Aorta (tissue), 5 donors: ENCODE measurements at places on chromosomes 13 and 19. TPM values are rescaled to one million over a fixed set of nuclear protein-coding genes. Genes with fewer than 3 reads are reported as not detected.

GRCh38 chr13:73989244-73989843, 144.9 kb downstream of the KLF12 start:
- H3K4me1 ChIP-seq: peaks cover 2% of the 10 kb centered on the region
- no peaks in the 10 kb centered on the region for H3K27me3 ChIP-seq
- DNase-seq: no peak
- H3K36me3 ChIP-seq: no peaks in the 10 kb centered on the region
- H3K27ac ChIP-seq: no peak overlapping the region

The GRIN3B gene
- 0.10 TPM for total RNA-seq

DNA sequence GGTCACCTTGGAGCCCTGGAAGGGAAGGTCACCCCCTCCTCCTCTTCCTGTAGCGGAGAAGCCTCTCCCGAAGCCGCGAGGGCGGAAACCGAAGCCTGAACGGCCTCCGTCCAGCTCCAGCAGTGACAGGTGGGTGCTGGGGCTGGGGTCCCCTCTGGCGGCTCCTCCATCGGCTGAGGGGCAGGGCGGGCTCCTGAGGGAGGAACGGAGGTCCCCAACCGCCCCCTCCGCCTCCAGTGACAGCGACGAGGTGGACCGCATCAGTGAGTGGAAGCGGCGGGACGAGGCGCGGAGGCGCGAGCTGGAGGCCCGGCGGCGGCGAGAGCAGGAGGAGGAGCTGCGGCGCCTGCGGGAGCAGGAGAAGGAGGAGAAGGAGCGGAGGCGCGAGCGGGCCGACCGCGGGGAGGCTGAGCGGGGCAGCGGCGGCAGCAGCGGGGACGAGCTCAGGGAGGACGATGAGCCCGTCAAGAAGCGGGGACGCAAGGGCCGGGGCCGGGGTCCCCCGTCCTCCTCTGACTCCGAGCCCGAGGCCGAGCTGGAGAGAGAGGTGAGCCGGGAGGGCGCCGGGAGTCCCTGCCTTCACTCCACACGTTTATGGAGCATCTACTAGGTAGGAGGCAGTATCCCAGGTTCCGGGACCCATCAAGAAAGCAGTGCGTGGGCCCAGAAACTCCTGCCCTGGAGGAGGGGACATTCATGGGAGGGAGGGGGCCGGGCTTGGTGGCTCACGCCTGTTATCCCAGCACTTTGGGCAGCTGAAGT, 22.0 kb downstream of the HDGFL2 start:
- DNase-seq: no peak
- no peaks in the 10 kb centered on the region for H3K4me1 ChIP-seq
- H3K27ac ChIP-seq: no peak overlapping the region
- H3K4me3 ChIP-seq: no peak overlapping the region

DNA sequence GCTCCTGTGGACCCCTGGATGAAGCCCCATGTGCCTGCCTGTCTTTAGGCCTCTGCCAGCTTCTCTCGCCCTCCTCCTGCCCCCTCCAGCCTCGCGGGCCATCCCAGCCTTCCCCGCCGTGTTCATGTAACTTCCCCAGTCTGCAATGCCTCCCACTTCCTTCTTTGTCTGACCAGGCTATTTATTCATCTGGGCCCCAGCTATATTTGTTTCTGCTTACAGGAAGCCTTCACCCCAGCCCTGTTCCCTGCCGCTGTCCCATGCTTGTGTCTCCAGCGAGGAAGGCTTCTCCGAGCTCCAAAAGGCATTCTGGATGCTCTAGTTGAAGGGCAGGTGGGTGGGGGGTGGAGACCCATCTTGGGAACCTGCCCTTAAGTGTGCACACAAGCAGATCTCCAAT, 7.9 kb upstream of the C3 start:
- no peak overlapping the region for H3K4me3 ChIP-seq
- no peaks in the 10 kb centered on the region for H3K4me1 ChIP-seq
- H3K27ac ChIP-seq: no peak overlapping the region

The JAK3 gene
- total RNA-seq: 15.4 TPM

The KLK7 gene
- total RNA-seq: not detected

The LGALS14 gene
- total RNA-seq: not detected

- no peak overlapping the region for H3K4me3 ChIP-seq
- H3K27me3 ChIP-seq: no peaks in the 10 kb centered on the region
- H3K36me3 ChIP-seq: no peaks in the 10 kb centered on the region
- H3K27ac ChIP-seq: no peak overlapping the region
These were observed 562.5 kb downstream of the LMO7 start for GRCh38 chr13:76198568-76199163.

DNA sequence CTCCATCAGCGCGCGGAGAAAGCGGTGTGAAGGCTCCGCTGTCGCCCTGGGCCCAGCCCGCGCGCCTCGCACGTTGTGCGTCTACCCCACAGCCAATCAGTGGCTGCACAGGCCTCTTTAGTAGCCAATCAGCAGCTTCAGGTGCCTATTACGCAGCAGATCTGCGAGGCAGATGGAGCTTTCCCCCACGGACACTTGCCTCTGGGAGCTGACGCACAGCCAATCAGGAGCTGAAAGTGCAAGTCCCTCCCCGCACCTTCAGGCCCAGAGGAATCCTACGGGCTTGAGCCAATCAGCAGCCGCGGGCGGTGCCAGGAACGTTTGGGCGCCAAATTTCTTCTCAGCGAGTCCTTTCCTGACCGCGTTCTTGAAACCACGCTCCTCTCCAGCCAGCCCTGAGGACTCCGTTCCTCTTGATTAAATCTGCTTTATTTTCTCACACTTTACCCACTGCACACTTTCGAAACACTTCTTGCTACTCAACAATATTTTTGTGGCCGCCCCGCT, 39.9 kb downstream of the SIGLEC7 start:
- H3K27me3 ChIP-seq: no peaks in the 10 kb centered on the region
- H3K4me1 ChIP-seq: no peaks in the 10 kb centered on the region
- no peaks in the 10 kb centered on the region for H3K36me3 ChIP-seq
- H3K4me3 ChIP-seq: no peak overlapping the region

The TEX29 gene
- 0.96 TPM for total RNA-seq

- H3K27ac ChIP-seq: no peak overlapping the region
- H3K27me3 ChIP-seq: no peaks in the 10 kb centered on the region
- no peaks in the 10 kb centered on the region for H3K36me3 ChIP-seq
- H3K4me1 ChIP-seq: no peaks in the 10 kb centered on the region
- H3K4me3 ChIP-seq: no peak overlapping the region
These were observed 609.7 kb upstream of the SLITRK1 start for GRCh38 chr13:84491952-84492351.

- H3K27ac ChIP-seq: no peak overlapping the region
- DNase-seq: peak; percentile 24
These were observed 6.0 kb downstream of the C13orf46 start for GRCh38 chr13:113967729-113968462.

The ZNF829 gene
- total RNA-seq: 3.1 TPM

GRCh38 chr13:19781526-19781925, 1.2 kb downstream of the PSPC1 start:
- H3K27me3 ChIP-seq: no peaks in the 10 kb centered on the region
- H3K27ac ChIP-seq: peak overlapping the region; percentile 94
- H3K4me1 ChIP-seq: no peaks in the 10 kb centered on the region
- no peaks in the 10 kb centered on the region for H3K36me3 ChIP-seq

DNA sequence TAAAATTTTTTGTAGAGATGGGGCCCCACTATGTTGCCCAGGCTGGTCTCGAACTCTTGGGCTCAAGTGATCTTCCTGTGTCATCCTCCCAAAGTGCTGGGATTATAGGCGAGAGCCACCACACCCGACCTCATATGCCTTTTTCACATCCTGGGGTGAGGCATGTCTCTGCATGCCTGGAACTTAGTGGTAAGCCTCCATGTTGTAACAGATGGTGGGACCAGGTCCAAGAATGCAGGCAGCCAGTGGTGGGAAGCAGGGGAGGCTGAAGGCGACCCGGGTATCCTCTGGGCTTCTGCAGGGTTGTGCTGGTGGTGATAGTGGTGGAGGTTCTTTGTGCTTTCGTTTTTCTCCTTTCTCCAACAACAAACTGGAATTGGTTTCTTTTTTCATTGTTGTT, 30.1 kb upstream of the CCDC124 start:
- H3K27me3 ChIP-seq: no peaks in the 10 kb centered on the region
- H3K27ac ChIP-seq: no peak overlapping the region
- H3K36me3 ChIP-seq: no peaks in the 10 kb centered on the region
- H3K4me1 ChIP-seq: no peaks in the 10 kb centered on the region

The SIGLECL1 gene
- not detected for total RNA-seq

The ACER1 gene
- not detected for total RNA-seq

- H3K36me3 ChIP-seq: no peaks in the 10 kb centered on the region
- no peak overlapping the region for H3K27ac ChIP-seq
- no peak overlapping the region for H3K4me3 ChIP-seq
- no peaks in the 10 kb centered on the region for H3K27me3 ChIP-seq
These were observed 7.3 kb downstream of the TNNT1 start for GRCh38 chr19:55141696-55142095.

GRCh38 chr13:111484141-111484925, 163.9 kb downstream of the TEX29 start:
- no peaks in the 10 kb centered on the region for H3K4me1 ChIP-seq
- no peak overlapping the region for H3K4me3 ChIP-seq
- no peak for DNase-seq
- H3K36me3 ChIP-seq: no peaks in the 10 kb centered on the region
- H3K27ac ChIP-seq: no peak overlapping the region

The ZNF135 gene
- total RNA-seq: 6.6 TPM

DNA sequence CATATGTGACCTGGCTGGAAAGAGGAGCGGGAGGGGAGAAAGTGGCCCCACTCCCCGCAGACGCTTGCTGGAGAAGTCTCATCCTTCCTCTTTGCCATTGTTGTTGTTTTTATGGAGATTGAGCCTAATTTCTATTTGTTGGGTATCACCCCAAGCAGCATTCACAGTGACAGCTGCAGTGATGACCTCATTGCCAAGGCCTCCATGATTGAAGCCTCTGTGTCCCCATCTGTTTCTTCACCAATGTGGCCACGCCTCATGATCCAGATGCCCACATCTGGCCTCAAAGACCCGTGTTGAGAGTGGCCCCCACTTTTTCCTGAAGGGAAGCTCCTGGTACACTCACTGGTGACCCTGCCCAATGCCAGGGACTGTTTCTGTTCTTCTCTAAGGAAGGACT, 154.2 kb downstream of the SLC7A1 start:
- no peaks in the 10 kb centered on the region for H3K36me3 ChIP-seq
- H3K27ac ChIP-seq: no peak overlapping the region
- H3K4me1 ChIP-seq: peaks cover 6% of the 10 kb centered on the region
- DNase-seq: no peak
- no peaks in the 10 kb centered on the region for H3K27me3 ChIP-seq

GRCh38 chr19:15631817-15632216, 8.9 kb upstream of the CYP4F3 start:
- H3K4me3 ChIP-seq: no peak overlapping the region
- no peaks in the 10 kb centered on the region for H3K27me3 ChIP-seq
- H3K4me1 ChIP-seq: no peaks in the 10 kb centered on the region
- H3K36me3 ChIP-seq: no peaks in the 10 kb centered on the region
- no peak overlapping the region for H3K27ac ChIP-seq
- DNase-seq: no peak

GRCh38 chr19:39038098-39038497, 5.7 kb upstream of the FBXO27 start:
- DNase-seq: no peak
- no peak overlapping the region for H3K27ac ChIP-seq
- H3K4me3 ChIP-seq: no peak overlapping the region
- no peaks in the 10 kb centered on the region for H3K36me3 ChIP-seq

DNA sequence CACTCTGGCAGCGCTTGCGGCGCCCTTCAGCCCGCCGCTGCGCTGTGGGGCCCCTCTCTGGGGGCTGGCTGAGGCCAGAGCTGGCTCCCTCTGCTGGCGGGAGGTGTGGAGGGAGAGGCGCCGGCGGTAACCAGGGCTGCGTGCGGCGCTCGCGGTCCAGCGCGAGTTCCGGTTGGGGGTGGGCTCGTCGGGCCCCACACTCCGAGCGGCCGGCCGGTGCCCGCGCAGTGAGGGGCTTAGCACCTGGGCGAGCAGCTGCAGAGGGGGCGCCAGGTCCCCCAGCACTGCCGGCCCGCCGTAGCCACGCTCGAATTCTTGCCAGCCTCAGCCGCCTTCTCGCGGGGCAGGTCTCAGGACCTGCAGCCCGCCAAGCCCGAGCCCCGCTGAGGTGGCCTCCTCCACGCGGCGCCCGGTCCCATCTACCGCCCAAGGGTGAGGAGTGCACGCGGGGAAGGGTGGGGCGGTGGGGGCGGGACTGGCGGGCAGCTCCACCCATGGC, 879.0 kb upstream of the SLITRK5 start:
- H3K4me3 ChIP-seq: no peak overlapping the region
- no peaks in the 10 kb centered on the region for H3K27me3 ChIP-seq
- no peaks in the 10 kb centered on the region for H3K36me3 ChIP-seq

DNA sequence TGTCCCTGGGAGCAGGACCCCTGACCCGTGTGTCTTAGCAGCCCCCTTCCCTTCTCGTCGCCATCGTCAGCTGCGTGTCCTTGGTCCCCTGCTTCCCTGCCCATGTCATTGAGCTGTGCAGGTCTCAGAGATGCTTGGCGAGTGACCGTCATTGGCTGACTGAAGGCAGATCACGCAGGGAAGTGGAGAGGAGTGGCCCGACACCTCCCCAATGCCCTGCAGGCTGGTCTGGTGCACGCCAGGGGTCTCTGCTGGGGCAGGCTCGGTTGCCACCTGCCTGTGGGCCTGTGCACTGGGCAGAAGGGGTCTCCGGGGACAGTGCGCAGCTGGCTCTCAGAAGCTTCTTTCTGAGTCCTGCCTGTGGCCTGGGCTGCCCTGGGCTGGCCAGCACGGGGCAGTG, 6.2 kb downstream of the GNA11 start:
- no peaks in the 10 kb centered on the region for H3K4me1 ChIP-seq
- no peaks in the 10 kb centered on the region for H3K27me3 ChIP-seq

The GAS6 gene
- total RNA-seq: 348 TPM

GRCh38 chr13:97953376-97953970, at the start of gene IPO5:
Gene IPO5 (plus strand): TSS chr13:97953675. CDS start chr13:97976697, 23,022 bp downstream.
- H3K27ac ChIP-seq: no peak within 1 kb of the TSS
- H3K4me3 ChIP-seq: no peak within 1 kb of the TSS
- no peaks in the 10 kb centered on the region for H3K4me1 ChIP-seq
- H3K36me3 ChIP-seq: no peaks in the 10 kb centered on the region

DNA sequence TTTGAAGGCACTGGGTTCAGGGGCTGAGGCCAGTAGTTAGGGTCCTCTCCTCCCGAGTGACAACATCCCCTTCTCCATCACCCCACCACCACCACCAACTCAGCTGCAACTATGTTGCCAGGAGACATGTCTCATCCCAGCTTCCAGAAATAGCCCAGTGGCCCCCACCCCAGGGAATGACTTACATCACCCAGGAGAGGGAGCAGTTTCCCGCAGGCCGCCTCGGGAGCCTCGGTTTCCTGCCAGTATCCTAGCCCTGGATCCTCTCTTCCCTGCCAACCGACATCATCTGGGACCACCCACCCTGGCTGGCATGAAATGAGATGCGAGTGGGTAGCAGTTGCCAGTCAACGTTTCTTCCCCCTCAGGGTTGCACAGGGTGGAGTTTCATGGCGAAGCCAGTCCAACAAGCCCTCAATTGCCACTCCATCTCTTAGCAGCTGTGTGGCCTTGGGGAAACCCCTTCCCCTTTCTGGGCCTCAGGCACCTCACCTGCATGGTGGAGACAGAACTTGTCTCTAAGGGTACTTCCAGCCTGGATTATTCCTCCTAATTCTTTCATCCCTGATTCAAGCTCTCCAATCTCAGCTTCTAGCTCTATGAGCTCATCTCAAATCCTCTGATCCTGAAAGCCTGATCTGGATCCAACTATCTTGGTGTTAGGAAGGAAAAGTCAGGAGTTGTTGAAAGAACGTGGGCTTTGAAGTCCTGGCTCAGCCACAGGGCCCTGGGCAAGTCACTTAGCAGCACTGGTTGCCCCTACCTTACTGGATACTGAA, 3.9 kb upstream of the GSK3A start:
- DNase-seq: peak; percentile 92
- no peaks in the 10 kb centered on the region for H3K36me3 ChIP-seq
- peak overlapping the region; percentile 30 for H3K27ac ChIP-seq
- no peaks in the 10 kb centered on the region for H3K4me1 ChIP-seq
- H3K4me3 ChIP-seq: no peak overlapping the region

GRCh38 chr13:94716016-94716415, 3.7 kb upstream of the SOX21 start:
- no peak overlapping the region for H3K4me3 ChIP-seq
- no peaks in the 10 kb centered on the region for H3K4me1 ChIP-seq
- DNase-seq: no peak
- no peaks in the 10 kb centered on the region for H3K27me3 ChIP-seq
- H3K36me3 ChIP-seq: no peaks in the 10 kb centered on the region

The CEACAM8 gene
- not detected for total RNA-seq
